HTR-8/SVneo (cell line): ENCODE measurements at places on chromosomes 11 and 22.

DNA sequence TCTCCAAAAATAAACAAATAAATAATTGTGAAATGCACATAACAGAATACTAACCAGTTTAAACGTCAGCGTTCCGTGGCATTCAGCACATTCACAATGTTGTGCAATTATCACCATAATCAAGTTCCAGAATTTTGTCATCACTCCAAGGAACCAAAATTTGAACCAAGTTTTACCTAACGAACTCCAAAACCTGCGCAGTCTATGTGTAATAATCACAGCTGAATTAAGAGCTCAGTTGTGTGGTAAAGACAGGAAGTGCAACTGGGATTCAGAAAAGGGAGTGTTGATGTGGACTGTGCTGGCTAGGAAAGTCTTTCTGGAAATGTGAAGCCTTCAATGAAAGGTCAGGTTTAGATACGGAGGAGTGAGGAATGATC lies 5.4 kb upstream of the MCAM start:
- DNase-seq: no peak

DNA sequence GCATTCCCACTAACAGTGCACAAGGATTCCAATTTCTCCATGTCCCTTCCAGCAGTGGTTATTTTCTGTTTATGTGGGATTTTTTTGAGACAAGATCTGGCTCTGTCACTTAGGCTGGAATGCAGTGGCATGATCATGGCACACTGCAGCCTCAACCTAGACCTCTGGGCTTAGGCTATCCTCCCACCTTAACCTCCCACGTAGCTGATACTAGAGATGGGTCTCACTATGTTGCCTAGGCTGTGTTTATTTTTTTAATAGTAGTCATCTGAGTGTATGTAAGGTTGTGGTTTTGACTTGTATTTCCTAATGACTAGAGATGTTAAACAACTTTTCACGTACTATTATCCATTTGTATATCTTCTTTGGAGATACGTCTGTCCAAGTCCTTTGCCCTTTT lies 74.6 kb downstream of the KCNQ1OT1 start:
- DNase-seq: no peak

DNA sequence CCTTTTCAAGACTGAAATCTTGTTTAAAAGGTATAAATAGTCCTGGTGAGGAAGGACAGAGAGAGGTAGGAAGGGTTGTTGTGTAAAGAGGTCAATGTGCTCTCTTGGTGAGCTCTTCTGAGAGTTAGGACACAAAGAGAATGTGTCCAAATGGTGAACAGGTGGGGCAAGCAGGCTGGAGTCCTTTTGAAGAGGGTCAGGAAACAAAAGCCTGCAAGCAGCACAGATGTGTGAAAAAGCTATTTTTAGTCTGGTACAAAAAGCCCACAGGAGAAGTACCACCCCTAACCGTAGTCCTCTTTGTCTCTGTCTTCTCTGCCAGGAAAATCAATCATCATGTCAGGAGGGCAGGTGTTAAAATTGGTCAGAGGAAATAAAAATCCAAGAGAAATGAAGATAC lies 54.4 kb upstream of the SYN3 start:
- no peak for DNase-seq

DNA sequence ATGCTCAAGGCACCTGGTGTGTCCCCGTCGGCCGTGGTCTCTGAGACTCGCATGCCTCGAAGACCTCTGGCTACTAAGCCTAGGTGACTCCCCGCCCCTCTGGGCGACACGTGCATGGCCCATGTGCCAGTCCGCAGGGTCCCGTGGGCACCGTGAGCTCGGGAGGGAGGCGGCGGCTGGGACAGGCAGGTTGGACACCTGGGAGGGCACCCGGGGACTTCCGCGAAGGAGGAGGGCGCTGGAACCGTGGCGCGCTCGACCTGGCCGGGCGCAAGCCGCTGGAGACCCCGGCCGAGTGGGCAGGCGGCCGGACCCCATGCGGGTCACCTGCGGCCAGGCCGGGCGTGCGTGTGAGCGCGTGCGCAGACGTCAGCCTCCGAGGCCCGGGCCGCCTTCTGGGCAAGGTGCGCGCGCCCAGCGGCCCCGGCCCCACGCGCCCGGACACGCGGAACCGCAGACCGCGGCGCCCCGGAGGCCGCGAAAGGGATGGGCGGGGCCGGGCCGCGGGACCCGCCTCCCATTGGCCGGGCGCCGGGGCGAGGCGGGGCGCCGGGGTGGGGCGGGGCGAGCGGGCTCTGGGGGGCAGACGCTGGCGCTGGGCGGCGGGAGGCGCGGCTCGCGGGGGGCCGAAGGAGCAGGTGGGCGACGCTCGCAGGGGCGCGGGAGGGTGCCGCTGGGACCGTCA lies 579 bp upstream of the RASD2 start:
- DNase-seq: peak; percentile 48

- no peak for DNase-seq
These were observed 2.7 kb upstream of the NFAM1 start for GRCh38 chr22:42434748-42435425.

DNA sequence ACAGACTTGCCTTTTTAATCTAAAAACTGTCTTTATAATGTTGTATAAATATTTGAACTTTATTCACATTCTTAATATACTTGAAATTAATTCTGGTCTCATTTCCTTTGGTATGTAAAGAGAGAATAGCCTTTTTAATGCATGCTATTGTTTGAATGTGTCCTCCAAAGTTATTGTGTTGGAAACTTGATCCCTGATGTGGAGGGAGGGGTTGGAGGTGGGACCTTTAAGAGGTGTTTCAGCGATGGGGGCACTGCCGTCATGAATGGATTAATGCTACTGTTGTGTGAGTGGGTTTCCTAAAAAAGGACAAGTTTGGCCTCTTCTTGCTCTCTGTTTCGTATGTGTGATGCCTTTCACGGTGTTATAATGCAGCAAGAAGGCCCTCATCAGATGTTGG lies 131.7 kb downstream of the DDX10 start:
- no peak for DNase-seq

GRCh38 chr11:35458846-35459245 lies 39.5 kb upstream of the SLC1A2 start:
- DNase-seq: no peak

DNA sequence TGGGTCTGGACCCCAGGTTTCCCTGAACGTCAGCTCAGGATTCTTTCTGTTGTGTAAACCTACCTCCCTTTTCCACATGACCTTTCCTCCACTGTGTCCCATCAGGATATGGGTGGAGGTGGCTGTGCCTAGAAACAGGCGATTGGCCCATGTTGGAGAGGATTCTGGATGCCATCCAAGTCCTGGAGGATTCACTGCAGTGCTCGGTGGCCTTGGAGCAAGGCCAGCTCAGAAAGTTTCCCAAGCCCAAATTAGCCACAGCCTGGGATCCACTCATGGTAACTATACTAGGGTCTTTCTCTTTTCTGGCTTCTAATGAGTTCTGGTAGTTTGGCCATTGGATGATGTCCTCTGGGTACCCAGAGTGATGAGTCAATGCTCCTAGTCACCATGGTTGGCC lies 141.6 kb downstream of the SNX19 start:
- DNase-seq: no peak

DNA sequence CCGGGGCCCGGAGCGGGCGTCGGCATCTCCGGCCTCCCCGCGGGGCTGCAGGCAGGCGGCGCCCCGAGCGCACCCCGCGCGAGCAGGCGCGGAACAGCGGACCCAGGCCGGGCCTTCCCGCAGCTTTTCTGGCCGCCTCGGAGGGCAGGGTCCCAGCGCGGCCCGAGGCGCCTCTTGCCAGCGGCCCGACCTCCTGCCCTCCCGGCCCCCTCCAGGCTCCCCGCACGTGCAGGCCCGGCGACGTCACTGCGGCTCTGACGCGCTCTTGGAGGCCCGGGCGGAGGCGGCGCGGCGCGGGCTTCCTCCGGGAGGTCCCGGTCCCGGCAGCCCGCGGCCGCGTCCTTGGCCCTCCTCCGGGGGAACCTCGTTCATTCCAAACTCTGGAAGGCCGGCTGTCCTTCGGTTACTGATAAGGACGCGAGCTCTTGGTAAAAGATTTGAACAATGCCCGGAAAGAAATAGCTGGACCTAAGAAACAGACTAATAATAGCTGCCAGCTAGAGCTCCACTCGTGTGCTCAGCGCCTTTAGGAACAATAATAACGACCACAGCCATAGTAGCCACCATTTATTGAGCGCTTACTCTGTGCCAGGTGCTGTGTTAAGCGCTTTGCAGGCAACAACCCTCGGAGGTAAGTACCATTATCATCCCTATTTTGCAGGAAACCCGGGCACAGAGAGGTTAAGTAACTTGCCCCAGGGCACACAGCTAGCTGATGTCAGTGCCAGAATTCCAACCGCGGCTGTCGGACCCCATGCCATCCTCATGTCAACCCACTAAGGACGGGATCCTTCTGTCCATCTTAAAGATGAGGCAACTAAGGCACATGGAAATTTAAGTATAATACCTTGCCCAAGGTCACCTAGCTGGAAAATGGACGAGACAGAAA lies 39.1 kb upstream of the CREB3L1 start:
- peak; percentile 53 for DNase-seq

GRCh38 chr22:17266251-17266971 lies 47.2 kb upstream of the ADA2 start:
- DNase-seq: no peak

GRCh38 chr22:28402539-28402938 lies 277.1 kb downstream of the TTC28 start:
- no peak for DNase-seq

DNA sequence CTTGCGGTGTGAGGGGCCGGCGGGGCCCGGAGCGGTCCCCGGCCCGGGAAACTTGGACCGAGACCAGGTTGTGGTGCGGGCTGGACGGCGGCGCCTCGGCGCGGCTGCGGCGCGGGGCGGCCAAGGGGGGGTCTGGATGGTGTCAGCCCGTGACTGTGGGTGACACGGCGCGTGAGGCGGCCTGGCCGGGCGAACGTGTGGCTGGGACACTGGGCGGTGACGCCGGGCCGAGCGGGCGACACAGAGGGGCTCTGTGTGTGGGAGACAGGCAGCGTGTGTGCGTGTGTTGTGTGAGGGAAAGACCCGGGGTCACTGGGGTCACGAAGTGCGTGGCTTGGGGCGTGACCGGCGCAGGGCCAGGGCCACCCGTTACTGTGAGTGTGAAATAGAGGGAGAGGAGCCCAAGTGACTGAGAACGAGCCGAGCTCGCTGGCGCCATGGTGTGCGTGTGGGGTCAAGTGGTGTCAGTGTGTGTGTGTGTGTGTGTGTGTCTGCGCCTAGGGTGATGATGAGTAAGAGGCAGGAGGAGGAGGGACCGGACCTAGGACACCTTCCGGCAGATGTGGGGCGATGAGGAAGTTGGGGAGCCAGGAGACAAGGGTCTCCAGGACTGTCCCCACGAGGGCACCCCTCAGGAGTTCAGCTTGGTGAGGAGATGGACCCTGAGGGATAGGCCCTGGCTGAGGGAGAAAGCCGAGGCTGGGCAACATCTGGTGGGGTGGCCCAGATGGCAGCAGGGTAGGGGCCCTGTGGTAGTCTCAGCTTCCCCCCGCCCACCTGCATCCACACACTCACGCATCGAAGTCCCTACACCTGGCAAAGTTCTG lies 817 bp downstream of the RELT start:
- peak; percentile 84 for DNase-seq

DNA sequence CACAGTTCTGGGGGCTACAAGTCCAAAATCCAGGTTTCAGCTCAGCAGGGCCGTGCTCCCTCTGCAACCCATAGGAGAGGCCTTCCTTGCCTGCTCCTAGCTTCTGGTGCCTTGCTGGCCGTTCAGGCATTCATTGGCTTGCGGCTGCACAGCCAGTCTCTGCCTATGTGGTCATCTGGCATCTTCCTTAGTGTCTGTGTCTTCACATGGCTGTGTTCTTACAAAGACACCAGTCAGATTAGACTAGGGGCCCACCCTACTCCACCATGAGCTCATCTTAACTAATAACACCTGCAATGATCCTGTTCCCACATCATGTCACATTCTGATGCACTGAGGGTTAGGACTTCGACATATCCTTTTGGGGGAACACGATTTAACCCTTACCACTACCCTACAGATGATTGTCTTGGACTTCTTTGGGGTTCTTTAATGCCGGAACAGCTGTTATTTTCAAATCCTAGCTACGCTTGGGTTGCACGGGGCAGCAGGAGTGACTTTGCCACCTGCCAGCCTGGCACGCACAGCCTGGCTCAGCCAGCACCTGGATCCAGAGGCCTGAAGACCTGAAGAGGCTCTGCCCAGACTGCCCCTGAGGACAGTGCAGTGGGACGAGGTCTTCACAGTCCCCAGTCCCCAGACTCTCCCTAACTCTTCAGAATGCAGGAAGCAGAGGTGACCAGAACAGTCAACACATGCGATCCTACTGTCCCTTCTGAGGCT lies 7.7 kb upstream of the NEAT1 start:
- DNase-seq: no peak

- no peak for DNase-seq
These were observed 226.7 kb upstream of the NARS2 start for GRCh38 chr11:78801161-78801884.

- no peak for DNase-seq
These were observed 261.4 kb upstream of the POU2AF2 start for GRCh38 chr11:110984147-110984546.

GRCh38 chr22:43343262-43343669 lies at the start of gene SCUBE1:
TSS of gene SCUBE1 (minus strand) at chr22:43343372. CDS start at chr22:43343261, 111 bp downstream.
- DNase-seq: peak; percentile 68

- no peak for DNase-seq
These were observed 57.0 kb downstream of the BCR start for GRCh38 chr22:23237201-23237798.

GRCh38 chr11:74418509-74418895 lies 20.3 kb upstream of the PGM2L1 start:
- peak; percentile 67 for DNase-seq

DNA sequence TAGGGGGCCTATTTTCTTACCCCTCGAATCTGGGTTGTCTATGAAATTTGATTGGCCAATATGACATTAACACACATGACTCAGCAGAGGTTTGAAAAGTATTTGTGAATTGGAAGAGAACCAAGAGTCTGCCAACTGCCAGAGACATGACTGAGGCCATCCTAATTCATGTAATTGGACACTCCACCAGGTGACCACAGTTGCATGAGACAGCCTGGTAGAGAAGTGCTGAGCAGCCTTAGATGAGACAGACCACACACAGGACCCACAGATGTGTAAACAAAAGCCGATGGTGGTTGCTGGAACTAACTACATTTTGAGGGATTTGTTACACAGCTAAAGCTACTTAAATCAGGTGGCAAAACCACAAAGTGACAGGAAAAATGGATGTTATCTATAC lies 855 bp upstream of the MS4A5 start:
- no peak for DNase-seq

GRCh38 chr11:57742087-57742452 lies 779 bp downstream of the SELENOH start:
- no peak for DNase-seq

DNA sequence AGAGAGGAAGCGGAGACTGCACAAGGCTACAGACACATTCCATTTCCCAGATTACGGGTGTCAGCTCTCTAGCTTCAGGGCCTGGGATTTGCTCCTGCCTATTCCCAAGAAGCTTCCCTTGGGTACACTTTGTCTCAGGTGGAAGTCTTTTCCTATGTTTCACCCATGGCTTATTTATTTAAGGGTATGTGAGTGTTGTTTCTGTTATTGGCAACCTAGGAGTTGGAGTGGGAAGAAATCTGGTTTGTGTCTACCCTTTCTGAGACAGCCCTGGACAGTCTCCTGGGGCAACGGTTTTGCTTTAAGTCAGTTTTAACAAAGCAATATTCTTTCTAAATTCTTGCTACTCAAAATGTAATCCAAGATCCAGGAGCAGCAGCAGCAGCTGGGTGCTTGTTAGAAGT lies 127.0 kb downstream of the MICAL2 start:
- no peak for DNase-seq
